ENCODE measurements at places on chromosomes 6 and 20.

DNA sequence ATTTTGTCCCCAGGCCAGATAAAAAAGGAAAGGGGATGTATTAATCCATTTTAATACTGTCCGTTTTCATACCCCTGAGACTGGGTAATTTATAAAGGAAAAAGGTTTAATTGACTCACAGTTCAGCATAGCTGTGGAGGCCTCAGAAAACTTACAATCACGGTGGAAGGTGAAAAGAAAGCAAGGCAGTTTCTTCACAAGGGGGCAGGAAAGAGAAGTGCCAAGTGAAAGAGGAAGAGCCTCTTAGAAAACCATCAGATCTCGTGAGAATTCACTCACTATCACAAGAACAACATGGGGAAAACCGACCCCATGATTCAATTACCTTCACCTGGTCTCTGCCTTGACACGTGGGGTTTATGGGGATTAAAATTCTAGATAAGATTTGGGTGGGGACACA lies 152.5 kb downstream of the IBTK start:
- no peak for DNase-seq

- DNase-seq: no peak
These were observed 5.3 kb downstream of the RIPOR2 start for GRCh38 chr6:24930431-24930871.

DNA sequence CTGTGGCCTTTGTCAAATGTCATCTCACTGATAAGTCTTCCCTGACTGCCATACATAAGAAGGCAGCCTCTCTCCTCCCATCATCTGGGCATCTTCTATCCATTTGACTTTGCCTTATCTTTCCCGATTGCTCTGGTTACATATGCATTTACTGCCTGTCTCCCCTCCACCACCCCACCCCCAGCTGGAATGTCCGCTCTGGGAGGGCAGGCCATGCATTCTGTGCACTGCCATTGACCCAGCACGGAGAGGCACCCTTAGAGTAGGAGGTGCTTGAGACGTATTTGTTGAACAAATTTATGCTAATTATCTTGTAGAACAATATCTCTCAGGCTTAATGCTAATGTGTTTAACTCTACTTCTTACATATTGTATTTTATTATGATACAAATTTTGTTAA lies 183.9 kb upstream of the HDAC2 start:
- DNase-seq: no peak

- DNase-seq: peak; percentile 18
These were observed 19.5 kb downstream of the ZNF311 start for GRCh38 chr6:28985462-28986164.

DNA sequence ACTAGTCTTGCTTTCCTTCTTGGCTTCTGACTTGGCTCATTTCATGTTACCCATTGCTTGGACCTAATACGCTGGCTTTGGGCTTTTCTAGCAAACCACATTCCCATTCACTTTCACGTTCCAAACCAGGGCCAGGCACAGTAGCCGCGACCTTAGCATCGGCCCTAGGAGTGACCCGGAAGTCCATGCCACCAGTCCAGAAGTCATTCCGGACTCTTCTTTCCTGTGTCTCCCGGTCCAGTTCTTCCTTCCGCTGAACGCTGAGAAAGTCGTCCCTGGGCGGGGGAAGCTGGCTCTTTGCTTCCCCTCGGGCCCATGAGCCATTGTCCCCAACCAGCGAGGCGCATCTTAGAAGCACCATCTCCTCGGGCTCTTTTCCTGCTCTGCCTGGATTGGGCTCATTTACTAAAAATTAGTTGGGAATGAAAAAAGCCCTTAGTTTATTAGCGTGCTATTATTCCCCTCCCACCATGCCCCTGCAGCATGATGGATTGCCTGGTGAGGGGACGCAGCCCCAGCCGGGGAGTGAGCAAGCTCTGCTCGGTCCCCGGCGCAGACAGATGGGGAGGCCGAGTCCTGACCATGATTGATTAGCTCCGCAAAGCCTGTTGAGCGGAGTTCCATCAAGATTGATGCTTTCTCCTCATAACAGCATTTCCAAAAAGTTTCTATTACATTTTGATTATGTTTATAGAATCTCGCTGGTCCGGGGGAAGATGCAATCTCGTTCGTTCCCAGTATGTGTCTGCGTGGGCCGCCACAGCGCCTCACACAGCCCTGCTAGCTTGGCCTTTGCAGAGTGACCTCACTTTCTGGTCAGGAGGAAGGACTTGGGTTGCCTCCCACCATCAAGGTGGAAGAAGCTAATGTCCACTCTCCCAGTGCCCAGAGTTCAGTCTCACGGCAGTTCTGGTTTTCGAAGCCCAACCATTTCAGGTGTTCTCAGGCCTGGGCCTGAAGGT lies 115.1 kb upstream of the TOP1 start:
- no peak for DNase-seq

- no peak for DNase-seq
These were observed 114.7 kb downstream of the SASH1 start for GRCh38 chr6:148457137-148457842.

DNA sequence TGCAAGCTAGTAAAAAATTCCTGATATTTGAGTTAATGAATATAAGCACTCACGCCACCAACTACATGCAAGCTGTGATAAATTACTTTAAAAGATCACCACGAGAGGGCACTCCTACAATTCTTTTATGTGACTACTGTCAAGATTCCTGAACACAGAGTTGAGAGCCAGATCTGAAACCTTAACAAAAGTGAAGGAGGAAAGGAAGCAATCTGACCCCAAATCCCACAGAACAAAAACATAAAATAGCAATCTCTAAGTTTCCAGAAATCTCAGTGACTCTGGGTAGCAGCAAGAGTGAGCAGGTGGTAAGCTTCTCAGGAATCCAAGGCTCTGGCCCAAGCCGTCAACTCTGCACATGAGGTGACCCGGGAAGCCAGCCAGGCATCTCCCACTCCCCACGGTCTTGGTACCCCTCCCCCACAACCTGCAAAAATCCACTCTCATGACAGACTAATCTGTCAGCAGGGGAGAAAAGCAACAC lies 55.1 kb downstream of the STAU1 start:
- DNase-seq: no peak

DNA sequence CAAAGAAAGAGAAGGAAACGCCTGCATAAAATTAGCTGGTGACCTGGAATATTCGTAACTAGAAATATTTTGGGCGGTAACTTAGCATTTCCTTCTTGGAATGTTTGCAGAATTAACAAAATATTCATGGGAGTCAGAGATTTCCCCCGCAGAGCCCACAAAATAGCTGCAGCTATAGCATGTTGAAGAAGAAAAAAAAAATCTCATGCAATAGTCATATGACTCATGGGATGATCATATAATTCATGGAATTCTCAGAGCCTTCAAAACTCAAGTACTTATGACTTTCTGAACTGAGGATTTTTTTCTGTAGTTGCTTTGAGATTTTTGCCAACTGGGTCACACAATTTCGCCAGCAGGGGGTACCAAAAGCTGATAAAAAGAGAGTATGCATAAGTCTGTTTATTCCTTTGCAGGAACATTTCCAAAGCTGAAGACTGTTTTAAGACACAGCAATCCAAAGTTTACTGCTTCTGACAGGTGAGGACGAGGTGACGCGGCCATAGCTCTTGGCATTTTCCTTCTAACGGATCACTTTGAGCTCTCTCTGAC lies 586.0 kb upstream of the CHD6 start:
- no peak for DNase-seq

GRCh38 chr20:54069501-54069971 lies 858 bp downstream of the BCAS1 start:
- no peak for DNase-seq

GRCh38 chr20:58625585-58625984 lies 25.5 kb upstream of the STX16 start:
- no peak for DNase-seq

- no peak for DNase-seq
These were observed 13.6 kb upstream of the RIPOR3 start for GRCh38 chr20:50704971-50705370.
